ENCODE measurements at places on chromosomes 7 and 10.

- peaks cover 32% of the 10 kb centered on the region for H3K4me1 ChIP-seq
- DNase-seq, result no peak
- H3K27ac ChIP-seq, result peak overlapping the region; percentile 29
- no peaks in the 10 kb centered on the region for H3K36me3 ChIP-seq
- H3K27me3 ChIP-seq, result no peaks in the 10 kb centered on the region
These were observed 352.7 kb downstream of the PHTF2 start for GRCh38 chr7:78151229-78151628.

DNA sequence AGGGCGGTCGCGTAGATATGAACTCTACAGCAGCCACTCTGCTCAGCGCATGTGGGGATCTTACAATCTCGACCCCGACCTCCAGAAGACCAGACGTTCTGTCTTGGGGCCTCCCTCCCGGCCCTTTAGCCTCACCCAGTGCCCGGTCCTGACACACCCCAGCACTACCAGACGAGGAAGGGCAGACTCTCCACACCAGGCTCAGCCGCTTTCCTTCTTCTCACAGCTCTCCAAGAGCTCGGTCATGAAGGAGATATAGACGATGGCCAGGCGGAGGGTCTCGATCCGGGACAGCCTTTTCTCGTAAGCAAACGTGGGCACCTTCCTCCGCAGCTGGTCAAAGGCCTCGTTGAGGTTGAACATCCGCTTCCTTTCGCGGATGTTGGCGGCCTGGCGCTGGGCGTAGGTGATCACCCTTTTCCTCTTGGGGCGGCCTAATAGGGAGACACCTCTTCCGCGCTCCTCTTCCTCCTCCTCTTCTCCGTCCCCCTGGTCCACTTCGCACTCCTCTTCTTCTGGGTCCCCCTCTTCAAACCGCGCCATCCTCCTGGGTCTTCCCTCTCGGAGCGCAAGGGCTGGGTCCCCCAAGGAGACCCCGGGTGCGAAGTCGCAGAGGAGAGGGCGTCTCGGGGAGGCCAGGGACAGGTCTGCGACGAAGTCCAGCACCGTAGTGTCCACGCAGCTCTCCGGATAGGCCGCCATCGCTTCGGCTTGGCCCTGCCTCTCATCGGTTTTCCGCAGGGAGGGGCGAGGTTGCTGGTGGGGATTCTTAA lies at the start of gene FERD3L:
TSS of gene FERD3L (minus strand) at position 761 of the 773 bp plus-strand sequence. CDS start at position 702, 59 bp downstream.
- H3K36me3 ChIP-seq, result no peaks in the 10 kb centered on the region
- no peak within 1 kb of the TSS for H3K27ac ChIP-seq
- peaks cover 6% of the 10 kb centered on the region for H3K4me1 ChIP-seq

DNA sequence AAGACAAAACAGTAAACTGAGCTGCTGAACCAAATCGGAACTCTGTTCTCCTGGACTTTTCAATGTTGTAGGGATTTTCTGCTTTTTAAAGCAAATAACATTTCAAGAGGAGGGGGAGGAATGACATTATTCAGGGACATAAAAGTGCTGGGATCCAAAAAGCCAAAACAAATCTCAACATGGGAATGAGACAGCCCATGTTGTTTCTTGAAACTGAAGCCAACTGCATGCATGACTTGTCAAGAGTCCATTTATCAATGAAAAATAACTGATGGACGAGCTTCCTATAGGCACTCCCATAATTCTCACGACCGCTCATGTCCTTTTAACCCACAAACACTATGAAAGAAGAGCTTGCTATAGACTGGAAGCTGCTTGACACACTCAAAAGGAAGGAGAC lies 27.8 kb downstream of the FAM53B start:
- H3K27me3 ChIP-seq, result no peaks in the 10 kb centered on the region
- H3K36me3 ChIP-seq, result no peaks in the 10 kb centered on the region
- no peak overlapping the region for H3K4me3 ChIP-seq
- DNase-seq, result no peak
- H3K27ac ChIP-seq, result no peak overlapping the region
- H3K4me1 ChIP-seq, result peaks cover 72% of the 10 kb centered on the region

- no peaks in the 10 kb centered on the region for H3K27me3 ChIP-seq
- no peak overlapping the region for H3K4me3 ChIP-seq
- H3K27ac ChIP-seq, result no peak overlapping the region
- H3K36me3 ChIP-seq, result peaks cover 2% of the 10 kb centered on the region
- peaks cover 61% of the 10 kb centered on the region for H3K4me1 ChIP-seq
- no peak for DNase-seq
These were observed 30.1 kb downstream of the TSPAN14 start for GRCh38 chr10:80484243-80484642.

- no peak overlapping the region for H3K27ac ChIP-seq
- H3K27me3 ChIP-seq, result no peaks in the 10 kb centered on the region
- H3K4me3 ChIP-seq, result no peak overlapping the region
- H3K4me1 ChIP-seq, result no peaks in the 10 kb centered on the region
These were observed 14.3 kb downstream of the SEMA3D start for GRCh38 chr7:85172530-85172941.

DNA sequence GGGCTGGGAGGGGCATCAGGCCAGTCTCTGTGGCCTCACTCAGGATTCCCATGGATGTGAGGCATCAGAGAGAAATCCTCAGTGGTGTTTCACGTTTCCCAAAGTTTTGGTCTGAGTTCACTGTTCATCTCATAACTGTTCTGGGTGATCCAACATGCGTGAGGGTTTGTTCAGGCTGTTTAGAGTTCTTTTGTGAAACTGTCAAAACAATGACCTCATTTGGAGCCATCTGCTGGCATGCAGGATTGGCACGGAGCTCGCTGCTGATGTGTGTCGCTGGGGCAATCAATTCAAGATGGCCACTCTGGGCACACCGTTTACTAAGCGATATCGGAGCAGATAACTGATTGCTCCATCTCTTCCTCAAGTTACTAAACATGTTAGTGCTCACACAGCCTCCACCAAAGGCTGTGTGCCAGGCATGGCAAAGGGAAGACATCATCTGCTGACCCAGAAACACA lies 365.6 kb downstream of the WDR11 start:
- DNase-seq, result no peak
- no peak overlapping the region for H3K4me3 ChIP-seq
- no peaks in the 10 kb centered on the region for H3K36me3 ChIP-seq
- H3K27me3 ChIP-seq, result no peaks in the 10 kb centered on the region
